Myocyte (in vitro differentiated cells): ENCODE measurements at places on chromosomes 1 and 21. TPM values are rescaled to one million over a fixed set of nuclear protein-coding genes. Genes with fewer than 3 reads are reported as not detected.

Gene SASS6
- 1.6 and 1.9 TPM in 2 replicates for total RNA-seq

Gene NTMT2
- total RNA-seq = not detected in 2 replicates

Gene BNIPL
- 1.4 and 1.8 TPM in 2 replicates for total RNA-seq

GRCh38 chr1:208117409-208117808 lies 126.8 kb downstream of the PLXNA2 start:
- DNase-seq = peak; percentile 81

- DNase-seq = no peak
Observed at GRCh38 chr21:42580076-42580792, 66.6 kb downstream of the SLC37A1 start.

- no peak for DNase-seq
Observed at GRCh38 chr1:21244986-21245687, 45.1 kb downstream of the ECE1 start.

DNA sequence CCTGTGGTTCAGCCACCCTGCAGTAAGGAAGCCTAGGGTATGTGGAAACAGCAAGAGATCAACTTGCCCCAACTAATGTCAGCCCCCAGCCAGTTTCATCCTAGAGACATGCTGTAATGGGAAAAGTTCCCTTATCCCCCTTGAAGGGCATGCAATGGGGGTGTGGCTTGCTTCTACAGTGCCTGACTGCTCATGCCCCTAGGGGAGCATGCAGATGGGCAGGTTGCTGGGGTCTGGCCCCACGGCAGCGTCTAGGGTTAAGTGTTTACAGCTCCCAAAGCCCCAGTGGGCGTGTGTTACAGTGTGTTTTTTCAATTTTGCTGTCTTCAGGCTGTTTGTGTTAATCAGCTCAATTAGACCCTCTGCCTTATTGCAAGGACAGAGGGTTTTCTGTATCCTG lies 1105.9 kb downstream of the AMY1C start:
- DNase-seq = no peak

- no peak for DNase-seq
Observed at GRCh38 chr1:187948170-187948794, 1119.5 kb downstream of the PLA2G4A start.

DNA sequence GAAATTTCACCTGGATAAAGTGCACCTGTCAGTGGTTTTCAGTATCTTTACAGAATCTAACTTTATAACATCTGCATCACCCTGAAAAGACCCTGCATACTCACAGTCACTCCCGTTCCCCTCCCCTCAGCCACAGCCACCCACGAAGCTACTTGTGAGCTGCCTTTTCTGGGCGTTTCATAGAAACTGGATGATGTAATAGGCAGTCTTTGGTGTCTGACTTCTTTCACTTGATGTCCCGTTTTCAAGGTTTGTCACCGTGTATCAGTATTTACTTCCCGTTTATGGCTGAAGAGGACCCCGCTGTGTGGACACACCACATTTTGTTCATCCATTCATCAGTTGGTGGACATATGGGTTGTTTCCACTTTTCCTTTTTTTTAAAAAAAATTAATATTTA lies 47.8 kb upstream of the LRRC3 start:
- DNase-seq = no peak

DNA sequence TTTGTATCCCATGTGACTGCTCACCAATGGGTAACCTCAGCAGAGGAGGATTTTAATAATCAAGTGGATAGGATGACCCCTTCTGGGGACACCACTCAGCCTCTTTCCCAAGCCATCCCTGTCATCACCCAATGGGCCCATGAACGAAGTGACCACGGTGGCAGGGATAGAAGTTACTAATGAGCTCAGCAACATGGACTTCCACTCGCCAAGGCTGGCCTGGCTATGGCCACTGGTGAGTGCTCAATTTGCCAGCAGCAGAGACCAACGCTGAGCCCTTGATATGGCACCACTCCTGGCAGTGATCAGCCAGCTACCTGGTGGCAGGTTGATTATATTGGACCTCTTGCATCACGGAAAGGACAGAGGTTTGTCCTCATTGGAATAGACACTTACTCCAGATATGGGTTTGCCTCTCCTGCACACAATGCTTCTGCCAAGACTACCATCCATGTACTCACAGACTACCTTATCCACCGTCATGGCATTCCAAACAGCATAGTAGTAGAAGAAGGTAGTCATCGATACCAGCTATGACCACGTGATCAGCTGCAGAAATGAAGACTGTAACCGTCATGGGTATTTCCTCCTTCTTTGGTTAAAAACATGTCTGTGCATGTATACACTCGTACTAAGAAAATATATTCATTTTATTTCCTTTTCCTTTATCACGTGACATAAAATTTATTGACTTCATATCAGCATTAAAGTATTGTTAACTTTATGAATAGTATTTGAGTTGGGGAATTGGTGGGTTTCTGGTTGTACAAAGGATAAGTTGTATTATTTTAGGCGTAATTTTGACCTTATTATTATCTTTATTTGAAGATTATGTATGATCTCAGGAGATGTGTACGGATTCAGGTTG lies 562.6 kb downstream of the PTPRU start:
- DNase-seq = no peak

DNA sequence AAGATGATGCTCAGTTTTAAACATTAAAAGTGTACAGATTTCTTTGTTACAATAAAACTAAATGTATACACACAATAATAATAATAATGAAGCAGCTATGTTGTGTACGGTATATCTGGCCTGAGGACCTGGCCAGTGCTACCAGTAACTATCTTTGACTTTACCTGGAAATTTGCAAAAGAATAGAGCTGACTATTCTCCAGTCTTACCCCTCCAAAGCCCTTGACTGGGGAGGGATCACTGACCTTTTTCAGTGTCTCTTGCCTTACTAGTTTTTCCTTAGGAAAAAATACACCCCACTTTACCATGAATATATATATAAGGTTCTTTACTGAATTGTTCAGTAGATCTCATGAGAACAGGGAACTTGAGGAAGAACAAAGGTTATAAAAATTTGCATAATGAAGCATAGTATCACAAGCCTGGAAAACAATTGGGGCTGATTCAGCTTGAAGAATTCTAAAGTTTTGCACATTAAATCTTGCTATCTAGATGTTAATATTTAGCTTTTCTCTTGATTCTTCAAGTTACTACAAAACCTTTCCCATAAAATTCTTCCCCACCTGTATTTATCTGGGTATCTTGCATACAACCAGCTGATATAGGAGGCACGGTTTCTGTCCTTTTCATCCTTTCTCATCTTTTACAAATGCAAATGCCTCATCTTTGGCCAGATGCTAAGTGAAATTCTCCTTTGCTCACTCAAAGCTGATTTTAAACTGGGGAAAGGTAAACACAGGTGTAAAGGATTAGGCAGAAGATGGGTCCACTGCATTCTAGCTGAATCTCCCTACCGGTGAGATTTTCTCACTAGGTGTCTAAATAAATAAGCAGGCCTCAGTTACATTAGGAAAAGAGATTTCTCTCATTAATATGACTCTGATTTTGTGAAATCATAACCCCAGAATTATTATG lies 25.0 kb upstream of the SLAMF1 start:
- no peak for DNase-seq

GRCh38 chr1:172969611-172970010 lies 81.1 kb downstream of the TNFSF18 start:
- DNase-seq = peak; percentile 51

GRCh38 chr1:192936313-192937018 lies 122.7 kb downstream of the UCHL5 start:
- no peak for DNase-seq
